ENCODE measurements at places on chromosomes 7 and 10. TPM values are rescaled to one million over a fixed set of nuclear protein-coding genes. Genes with fewer than 3 reads are reported as not detected.

DNA sequence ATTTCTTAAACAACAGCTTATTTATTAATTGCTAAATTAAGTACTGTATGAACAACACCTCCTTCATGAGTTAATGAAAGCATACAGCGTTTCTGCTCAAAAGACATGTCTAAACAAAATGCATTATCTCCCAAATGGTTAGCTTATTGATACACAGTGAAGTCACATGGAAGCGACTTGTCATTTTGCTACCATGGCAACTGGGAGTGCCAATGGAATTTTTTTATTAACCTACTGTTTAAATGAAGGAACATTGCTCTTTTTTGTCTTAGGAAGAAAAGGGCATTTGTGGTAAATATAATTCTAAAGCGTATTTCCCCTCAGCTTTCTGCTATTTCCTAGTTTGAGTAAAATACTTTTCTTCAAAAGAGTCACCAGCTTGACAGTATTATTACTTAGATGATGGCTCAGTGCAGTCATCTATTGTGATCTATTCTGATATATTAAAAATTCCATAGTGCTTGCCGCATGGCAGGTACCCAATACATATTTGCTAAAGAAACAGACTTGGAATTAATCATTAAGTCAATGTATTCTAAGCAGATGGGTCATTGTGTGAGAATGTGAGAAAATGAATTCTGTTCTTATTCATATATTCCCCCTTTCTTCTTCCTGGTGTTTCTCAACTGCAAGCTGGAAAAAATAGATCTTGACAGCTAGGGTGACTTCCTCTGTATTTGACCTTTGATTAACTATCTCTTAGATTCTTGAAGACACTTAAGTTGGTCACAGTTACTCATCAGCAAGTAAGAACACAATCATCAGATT, 818.3 kb downstream of the MAGI2 start:
- no peak for DNase-seq

GRCh38 chr10:114806562-114807391, 14.8 kb upstream of the FHIP2A start:
- no peak for DNase-seq

GRCh38 chr7:29354340-29354739, 159.8 kb downstream of the CHN2 start:
- DNase-seq = no peak

AKR1C1 gene
- total RNA-seq = 1.2 TPM

DNA sequence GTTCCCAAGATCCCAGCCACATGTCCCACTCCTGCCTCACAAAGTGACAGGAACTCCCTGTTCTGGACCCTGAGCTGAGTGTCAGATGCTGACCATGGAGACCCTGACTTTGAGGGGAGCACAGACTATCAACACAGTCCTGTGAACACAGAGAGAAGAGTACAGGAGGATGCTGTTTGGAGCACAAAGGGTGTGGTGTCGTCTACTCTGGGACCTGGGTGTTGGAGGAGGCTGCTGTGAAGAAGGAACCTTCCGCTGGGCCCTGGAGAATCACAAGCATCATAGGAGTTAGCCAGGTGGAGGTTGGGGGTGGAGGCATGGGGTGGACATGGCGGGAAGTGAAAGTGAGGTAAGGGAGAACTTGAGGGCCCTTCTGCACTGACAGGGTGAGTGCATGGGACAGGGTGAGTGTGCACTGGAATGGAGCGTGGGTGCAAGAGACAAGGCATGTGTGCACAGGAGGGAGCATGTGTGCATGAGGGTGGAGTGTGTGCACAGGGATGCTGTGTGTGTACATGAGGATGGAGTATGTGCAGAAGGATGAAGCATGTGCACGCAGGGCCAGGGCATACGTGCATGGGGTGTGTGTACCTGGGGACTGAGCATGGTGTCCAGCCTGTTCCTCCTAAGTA, 70.7 kb upstream of the ANTXRL start:
- no peak for DNase-seq

OR6V1 gene
- total RNA-seq = not detected

ACTL6B gene
- not detected for total RNA-seq

GAD2 gene
- total RNA-seq = not detected

Data from kidney epithelial cell (primary cell).